ENCODE measurements at places on chromosomes 6 and 20. TPM values are rescaled to one million over a fixed set of nuclear protein-coding genes. Genes with fewer than 3 reads are reported as not detected.
A peak's percentile ranks its signal among the peaks of the same experiment; 100 is the strongest.

PTCHD4 gene
- total RNA-seq, result not detected

GRCh38 chr6:40688214-40688761 is 101.1 kb upstream of the LRFN2 start:
- DNase-seq, result peak; percentile 16

SMOC2 gene
- total RNA-seq, result 213 TPM

DNA sequence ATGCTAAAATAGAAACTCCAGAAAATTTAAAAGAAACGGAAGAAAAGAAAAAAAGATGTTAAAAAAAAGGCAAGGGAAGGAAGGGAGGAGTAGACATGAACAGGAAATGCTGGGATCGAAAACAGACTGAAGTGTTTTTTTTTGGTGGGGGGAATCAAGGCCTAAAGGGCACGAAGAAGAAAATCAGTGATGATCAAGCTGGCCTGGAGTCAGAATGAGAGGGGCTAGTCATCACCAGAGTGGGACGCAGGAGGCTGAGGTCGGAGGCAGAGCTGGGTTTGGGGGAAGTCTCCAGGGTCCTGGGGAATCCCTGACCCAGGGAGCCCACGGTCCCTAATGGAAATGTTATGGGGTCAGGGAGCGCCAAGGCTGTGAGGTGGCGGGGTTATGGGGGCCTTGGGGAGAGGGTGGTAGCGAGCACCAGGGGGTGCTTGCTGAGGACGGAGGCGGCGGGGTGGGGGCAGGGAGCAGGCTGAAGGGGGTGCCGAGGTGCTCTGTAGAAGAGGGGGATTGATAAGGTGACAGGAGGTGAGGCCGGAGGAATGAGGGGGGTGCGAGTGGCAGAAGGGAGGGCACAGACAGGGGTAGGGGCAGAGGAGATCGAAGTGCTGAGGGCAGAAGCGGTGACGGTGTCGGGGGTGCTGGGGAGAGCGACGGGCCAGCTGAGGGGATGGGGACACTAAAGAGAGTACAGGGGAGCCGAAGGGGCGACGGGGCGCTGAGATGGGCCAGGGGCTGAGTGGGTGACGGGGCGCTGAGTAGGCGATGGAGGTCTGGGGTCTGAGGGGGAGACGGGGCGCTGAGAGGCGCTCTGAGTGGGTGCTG is 684 bp downstream of the ZNFX1 start:
- DNase-seq, result no peak

DNA sequence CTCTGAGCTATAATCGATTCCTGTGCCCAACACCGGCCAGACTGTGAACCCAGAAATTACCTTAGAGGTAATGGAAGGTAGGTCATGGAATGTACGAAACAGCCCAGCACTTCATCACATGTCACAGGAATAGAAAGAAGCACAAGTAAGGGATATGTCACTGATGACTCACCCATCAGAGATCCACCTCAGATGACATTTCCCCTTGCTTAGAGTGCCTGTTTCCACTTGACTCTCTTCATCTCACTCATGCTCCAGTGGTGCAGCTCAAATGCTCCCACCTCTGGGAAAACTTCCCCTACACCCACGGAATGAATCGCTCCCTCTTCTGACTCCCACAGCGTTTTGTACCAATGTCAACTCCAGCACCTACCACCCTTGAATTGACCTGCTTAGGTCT is 381.6 kb upstream of the CNR1 start:
- no peak for DNase-seq

GRCh38 chr20:38745757-38746156 is 2.5 kb upstream of the ACTR5 start:
- no peak for DNase-seq

GRCh38 chr20:25207960-25208534 is 12.5 kb downstream of the ENTPD6 start:
- no peak for DNase-seq

- no peak for DNase-seq
These were observed 229.3 kb downstream of the RFPL4B start for GRCh38 chr6:112576423-112576822.

MCHR2 gene
- not detected for total RNA-seq

DNA sequence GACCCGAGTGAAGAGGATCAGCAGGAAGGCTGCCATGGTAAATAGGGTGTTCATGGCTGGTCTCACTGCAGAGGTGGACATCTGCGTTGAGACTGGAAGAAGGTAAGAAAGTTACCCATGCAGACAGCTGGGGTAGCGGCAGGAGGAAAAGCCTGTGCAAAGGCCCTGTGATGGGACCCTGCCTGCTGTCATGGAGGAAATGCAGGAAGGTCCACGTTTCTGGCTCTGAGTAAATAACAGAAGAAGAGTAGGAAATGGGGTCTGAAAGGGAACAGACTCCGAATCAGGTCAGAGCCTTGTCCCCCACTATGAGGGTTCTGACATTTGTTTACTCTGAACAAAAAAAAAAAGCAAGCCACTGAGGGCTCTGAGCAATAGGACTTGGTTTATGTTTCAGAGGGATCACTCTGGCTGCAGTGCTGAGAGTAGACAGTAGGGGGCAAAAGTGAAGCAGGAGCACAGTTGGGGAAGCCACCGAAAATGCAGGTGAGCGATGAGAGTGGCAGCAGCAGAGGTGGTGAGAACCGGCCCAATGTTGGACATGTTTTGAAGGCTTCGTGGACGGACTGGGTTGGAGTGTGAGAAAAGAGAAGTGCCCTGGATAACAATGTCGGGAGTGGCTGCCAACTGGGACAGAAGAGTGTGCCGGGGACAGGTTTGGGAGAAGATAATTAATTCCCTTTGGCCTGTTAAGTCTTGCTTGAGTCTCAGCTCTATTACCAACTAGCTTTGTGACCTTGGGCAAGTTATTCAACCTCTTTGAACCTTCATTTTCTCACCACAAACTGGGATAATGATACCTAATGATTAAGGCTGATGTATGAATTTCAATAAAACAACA is 57.9 kb upstream of the MAP7 start:
- DNase-seq, result peak; percentile 80

ZBTB46 gene
- total RNA-seq, result 9.0 TPM

ZNF165 gene
- total RNA-seq, result 1.5 TPM

- no peak for DNase-seq
These were observed 40.2 kb upstream of the CRISP1 start for GRCh38 chr6:49906526-49906925.

DNA sequence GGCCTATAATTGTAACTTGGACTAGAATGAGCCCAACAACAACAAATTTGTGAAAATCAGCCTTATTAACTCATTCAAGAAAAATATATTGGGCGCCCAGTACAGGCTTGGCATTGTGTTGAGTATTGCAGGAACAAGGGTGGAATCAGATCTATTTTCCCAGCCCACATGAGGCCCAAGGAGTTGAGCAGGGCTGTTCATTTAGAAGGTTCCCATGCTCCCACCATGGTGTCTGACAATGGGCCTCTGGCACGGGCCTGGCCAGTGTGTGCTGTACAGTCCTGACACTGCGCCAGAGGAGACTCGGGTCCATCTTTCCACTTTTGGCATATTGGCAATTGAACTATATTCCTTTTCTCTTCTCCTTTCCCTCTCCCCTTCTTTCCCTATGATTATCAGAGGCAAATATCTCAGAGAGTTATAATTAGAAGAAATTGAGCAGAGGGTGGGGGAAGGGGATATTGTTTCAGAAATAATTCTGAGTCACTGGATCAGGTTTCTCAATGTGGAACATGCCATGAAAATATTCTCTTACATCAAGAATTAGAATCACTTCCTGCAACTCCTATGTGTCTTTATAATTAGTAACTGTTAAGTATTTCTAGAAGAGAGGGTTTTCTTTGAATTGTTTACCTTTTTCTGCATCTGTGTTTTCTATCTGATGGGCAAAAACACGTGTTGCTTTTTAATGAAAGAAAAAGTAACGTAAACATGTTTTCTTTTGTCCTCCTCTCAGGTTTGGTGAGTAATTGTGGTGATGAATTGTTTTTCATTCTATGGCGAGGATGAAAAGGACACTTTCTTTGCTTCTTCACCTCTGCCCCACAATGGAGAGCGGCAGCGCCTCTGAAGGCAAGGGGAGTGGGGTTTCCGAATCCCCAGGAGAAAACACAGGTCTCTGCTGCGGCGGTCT is 209.4 kb downstream of the FOXA2 start:
- DNase-seq, result no peak

DNA sequence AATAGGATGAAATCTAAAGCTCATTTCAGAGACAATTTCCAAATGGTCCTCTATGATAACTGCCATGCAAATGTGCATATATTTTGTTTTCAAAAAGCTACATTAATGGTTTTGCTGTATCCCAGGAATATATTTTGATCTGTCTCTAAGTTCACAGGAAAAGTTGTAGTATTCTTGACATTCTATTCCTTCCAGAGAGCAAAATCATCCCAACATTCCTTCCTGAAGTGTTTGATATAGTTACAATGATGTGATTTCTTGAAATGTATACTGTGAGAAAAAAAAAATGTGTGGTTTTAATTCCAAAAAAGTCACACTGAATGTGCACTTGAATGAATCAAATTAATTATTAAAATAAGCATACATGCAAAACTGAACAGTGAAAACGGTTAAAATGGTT is 996.0 kb upstream of the CITED2 start:
- DNase-seq, result no peak

GRCh38 chr20:63567386-63568169 is 6.5 kb downstream of the HELZ2 start:
- DNase-seq, result peak; percentile 57

OR2W1 gene
- not detected for total RNA-seq

GRCh38 chr20:63694584-63695423 is 1.6 kb upstream of the TNFRSF6B start:
- no peak for DNase-seq

- no peak for DNase-seq
These were observed 62.1 kb downstream of the BMP2 start for GRCh38 chr20:6829510-6830116.

DNA sequence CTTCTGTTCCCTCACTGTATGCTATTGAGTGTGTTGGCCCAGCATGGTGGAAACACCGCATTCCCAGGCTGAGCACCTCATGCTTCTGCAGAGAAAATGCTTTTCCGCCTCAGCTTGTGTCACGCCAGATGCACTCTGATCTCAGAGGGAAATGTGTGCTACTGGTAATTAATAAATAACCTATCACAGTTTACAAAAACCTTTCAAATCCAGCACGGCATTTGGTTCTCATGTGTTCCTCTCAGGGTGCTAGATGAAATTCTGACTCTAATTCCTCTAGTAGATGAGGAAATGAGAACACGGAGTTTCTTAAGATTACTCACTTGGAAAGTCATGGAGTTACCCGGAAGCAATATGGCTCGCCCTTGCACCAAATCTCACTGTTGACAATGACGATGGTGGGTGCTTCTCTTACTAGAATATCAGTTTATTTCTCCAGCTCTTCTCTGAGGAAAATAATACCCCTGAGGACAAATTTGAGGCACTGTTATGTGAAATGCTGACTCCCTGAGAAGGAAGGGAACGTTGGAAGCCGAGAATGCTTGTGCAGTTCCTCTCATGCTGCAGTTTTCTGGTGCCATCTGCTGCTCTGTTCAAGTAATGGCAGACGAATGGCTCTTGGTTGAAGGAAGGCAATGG is 116.6 kb downstream of the RNF144B start:
- peak; percentile 69 for DNase-seq

DNA sequence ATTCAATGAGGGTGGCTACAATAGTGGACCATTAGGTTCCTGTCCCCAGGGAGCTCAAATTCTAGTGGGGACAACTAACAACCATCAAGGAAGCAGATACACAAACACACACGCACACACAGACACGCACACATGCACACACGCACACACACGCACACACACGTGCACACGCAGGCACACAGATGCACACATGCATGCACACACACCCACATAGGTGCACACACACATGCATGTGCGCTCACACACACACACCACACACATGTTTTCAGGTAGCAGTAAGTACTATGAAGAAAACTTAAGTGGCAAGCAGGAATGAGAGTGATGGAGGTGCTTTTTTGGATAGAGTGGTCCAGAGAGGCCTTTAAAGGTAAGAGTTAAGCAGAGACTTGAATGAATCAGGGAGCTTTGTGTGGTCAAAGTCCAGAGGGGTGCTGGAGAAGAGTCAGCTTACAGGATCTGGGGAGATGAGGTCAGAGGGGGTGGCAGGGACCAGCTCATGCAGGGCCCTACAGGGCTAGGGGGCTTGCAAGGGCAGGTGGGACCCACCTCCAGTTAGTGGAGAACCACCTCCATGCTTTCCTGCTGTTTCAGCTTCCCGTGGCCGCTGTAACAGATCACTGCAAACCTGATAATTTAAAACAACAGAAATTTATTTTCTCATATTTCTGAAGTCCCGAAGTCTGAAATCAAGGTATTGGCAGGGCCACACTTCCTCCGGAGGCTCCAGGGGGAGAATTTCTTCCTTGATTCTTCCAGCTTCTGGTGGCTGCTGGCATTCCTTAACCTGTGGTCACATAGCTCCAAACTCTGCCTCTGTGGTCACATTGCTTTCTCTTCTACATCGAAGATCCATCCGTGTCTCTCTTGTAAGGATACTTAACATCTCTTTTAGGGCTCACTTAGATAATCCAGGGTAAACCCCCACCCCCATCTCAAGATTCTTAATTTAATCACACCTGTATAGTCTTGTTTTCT is 6.9 kb upstream of the NSFL1C start:
- no peak for DNase-seq

- no peak for DNase-seq
These were observed 241.8 kb downstream of the CLIC5 start for GRCh38 chr6:45773906-45774305.

Measured in mucosa of gallbladder (tissue), 1 donor.